Coronary artery (tissue), 2 donors: ENCODE measurements at places on chromosomes 4 and X.

DNA sequence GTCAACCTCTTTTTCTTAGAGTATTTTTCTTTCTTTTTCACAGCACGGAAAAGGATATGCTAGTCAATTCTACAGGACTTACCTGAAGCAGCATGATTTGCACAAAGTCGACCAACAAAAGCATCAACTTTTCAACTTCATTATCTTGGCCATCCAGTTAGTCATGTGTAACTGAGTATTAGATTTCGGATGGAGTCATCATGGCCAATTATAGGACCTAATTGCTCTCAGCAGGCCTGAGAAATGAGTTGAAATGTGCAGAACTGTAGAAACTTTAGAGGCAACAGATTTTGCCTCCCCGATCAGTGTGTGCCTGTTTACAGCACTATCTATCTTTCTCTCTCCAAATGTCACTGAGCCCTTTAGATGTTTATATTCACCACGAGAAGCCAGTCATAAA, 41.0 kb downstream of the PCDH10 start:
- DNase-seq = no peak

DNA sequence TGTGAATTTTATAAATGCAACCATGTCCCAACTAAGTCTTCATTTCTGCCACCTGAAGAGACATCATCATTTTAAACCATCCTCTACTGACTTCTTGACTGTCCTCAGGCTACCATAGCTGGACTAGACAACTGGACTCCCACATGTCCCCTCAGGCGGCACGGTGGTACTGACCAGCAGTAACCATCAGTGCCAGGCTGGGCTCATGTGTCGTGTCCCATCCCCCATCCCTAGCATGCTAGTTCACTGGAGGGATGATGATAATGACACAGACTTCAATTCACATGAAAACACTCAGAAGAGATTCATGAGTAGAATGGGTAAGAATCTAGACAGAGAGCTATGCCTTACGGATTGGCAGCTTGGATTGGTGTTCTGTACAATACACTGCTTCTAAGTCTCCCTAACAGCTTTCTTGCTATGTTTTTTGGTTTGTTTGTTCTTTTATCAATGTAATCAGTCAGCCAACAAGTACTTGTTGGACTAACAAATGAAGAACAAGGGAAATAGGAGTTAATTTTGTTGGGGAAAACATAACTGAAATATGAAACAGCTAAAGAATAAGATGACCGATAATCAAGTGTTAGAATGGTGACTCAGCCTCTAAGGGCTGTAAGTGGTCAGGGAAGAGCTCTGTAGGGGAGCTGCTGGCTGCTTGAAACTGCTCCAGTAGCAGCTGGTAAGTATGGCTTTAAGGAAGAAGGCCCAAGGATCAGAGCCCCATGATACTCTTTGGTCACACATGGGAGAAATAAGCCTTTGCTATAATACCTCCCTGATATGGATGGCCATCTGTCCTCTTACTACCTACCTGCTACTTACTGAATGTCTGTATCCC, 10.3 kb downstream of the ZDHHC9 start:
- no peak for DNase-seq

DNA sequence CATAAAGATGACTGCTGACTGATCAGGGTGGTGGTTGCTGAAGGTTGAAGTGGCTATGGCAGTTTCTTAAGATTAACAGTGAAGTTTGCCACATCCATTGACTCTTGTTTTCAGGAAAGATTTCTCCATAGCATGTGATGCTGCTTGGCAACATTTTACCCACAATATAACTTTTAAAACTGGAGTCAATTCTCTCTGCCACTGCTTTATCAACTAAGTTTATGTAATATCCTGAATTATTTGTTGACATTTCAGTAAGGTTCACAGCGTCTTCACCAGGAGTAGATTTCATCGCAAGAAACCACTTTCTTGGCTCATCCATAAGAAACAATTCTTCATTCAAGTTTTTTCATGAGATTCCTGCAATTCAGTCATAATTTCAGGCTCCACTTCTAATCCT, 166.5 kb upstream of the SPRY1 start:
- DNase-seq = no peak

DNA sequence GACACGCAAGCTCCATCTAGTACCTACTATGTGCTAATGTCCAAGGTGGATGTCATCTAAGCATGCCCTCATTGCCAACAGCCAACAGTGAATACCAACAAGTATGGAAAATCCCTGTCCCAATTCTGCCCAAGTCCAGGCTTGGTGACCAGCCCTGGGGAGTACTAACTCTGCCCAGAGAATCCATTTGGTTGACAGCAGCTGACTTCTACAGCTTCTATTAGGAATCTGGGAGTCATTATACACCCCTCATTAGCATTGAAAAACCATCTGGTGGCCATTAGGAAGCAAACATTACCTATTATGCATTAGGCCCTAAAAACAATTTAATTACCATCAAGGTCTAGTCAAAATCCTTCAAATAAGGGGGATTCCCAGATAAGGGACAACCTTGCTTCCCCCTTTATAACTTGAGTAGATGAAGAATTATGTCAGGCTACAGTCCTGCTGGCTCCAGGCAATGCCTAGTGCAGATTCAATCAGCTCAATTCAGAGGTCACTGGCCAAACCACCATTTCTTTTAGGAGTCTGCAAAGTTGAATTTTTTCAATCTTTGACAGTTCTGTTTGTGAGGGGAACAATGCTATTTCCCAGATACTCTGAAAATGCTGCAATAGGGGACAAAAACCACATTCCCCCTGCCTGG, 228.0 kb upstream of the LDB2 start:
- no peak for DNase-seq

DNA sequence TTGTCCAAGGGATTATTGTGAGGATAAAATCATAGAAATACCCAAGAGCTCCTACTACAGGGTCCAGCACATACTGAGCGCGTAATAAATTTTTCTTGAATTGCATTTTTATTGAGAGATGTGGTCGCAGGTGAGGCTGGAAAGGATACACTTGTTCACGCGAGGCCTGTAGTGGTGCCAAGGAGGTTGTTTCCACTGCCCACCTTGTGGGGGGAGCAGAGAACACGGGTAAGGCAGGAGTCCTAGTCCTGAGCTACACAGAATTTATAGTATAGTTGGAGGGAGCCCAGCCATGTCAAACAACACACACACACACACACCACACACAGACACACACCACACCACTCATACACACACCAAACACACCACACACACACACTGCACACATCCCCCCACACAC, 31.8 kb upstream of the CYP4V2 start:
- DNase-seq = no peak

DNA sequence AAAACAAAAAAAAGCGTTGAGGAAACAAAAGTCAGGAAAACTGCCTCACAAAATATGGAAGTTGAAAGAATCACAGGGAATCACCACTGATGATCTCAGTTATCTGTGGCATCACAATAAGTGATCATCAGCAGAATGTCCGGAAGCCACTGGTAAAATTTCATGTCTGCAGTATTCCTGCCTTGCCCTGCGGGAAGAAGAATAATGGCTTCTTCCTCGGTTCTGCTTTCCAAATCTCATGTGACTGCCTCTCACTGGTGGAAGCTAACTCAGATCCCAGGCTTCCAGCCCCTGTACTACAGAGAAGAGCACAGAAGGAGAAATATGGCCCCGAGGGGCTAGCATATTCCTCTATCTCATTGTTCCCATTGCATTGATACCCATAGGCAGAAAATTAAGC, 12.7 kb upstream of the ZNF330 start:
- no peak for DNase-seq

- DNase-seq = no peak
These were observed 2407.1 kb downstream of the ARAP2 start for GRCh38 chr4:33837043-33837838.

DNA sequence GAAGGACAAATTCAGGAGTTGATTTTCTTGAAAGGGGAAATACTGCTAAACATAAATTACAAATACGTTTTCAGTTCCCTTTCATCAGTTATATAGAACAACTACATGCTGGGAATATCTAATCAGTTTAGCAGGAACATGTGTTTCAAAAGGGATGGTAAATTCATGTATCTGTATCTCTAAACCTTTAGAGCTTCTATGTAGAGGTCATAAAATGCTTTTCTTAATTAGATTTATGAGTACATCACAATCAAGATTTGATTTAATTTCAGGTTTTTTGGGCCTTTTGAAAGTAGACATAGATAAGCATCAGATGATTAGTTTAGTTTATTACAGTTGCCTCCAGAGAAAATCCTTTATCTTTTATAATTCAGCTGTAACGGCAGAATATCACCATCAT, 12.9 kb downstream of the PDLIM3 start:
- DNase-seq = no peak

DNA sequence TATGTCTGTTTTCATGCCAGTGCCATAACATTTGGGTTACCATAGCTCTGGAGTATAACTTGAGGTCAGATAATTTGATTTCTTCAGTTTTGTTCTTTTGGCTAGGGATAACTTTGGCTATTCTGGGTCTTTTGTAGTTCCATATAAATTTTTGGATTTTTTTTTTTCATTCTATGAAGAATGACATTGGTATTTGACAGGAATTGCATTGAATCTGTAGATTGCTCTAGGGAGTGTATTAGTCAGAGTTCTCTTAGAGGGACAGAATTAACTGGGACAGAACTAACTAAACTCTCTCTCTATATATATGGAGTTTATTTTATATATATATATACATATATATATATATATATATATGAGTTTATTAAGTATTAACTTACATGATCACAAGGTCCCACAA, 32.2 kb upstream of the SLIT2 start:
- DNase-seq = no peak

- DNase-seq = no peak
These were observed 78.7 kb upstream of the RASGEF1B start for GRCh38 chr4:81550388-81550859.

DNA sequence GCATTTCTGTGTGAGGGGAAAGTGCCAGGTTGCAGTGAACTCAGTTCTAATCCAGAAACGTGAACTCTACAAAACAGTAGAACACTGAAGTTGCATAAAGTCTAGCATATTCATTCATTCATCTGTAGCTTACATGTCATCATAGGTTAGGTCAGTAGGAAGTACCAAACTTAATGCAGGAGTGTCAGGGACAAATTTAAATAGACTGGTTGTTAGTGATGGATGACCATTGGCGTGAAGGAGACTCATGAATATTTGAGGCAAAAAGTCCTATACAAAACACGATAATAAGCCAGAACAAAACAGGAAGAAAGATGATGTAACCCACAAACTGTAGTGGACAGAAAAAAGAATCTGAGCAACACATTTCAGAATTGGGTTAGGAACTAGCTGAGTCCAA, 592.8 kb upstream of the PCDH10 start:
- DNase-seq = no peak

GRCh38 chr4:158496030-158496741, 25.5 kb upstream of the RXFP1 start:
- no peak for DNase-seq
